ENCODE measurements at places on chromosomes 1 and 21. TPM values are rescaled to one million over a fixed set of nuclear protein-coding genes. Genes with fewer than 3 reads are reported as not detected.

DNA sequence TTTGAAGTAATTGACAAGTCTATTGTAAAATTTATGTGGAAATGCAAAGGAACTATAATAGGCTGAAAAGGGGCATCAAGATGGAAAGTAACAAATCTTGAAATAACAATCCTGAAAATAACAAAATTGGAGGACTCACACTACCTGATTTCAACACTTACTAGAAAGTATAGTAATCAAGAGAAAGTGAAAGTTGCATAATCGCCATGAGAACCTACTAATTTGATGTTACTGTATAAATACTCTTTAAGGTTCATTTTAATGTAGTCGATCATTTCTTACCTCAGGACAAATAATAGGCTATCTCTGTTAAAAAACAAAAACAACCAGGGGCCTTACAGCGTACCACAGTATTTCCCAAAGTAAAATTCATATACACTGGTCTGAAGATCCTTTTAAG is 71.7 kb downstream of the EDEM3 start:
- DNase-seq, result no peak

GRCh38 chr1:209412566-209412965 is 170.9 kb upstream of the CAMK1G start:
- DNase-seq, result no peak

The CBR3 gene
- 2.6 TPM for total RNA-seq

- peak; percentile 34 for DNase-seq
Measured at GRCh38 chr1:110203021-110203661, 7.0 kb upstream of the KCNC4 start.

DNA sequence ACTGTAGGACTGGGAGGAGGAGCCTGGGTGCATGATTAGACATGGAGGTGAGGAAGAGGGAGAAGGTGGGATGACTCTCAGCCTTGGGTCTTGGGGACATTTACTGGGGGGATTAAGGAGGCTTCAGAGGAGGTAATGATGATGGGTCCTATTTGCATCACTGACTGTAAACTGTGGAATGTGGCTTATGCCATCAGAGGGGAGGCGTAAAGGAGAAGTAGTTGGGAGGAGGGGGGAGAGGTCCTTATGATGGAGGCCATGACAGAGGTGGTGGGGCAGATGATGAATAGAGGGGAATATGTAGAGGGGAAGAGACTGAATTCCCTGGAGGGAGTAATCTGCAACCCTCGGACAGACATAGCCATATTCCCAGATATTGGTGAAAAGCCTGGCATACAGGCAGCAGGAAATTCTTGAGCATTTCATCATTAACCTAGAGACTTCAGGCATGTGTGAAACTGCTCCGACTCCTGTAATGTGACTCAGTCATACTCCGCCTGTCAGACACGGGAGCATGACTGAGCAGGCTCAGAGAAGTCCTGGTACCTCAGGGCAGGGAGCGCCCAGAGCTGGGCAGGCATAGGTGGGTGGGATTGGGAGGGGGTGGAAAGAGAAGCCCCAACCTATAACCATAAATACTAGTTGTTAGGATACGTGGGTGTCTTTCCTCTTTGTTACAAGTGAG is 8.0 kb upstream of the LCE5A start:
- DNase-seq, result no peak

The RAD54L gene
- 7.3 TPM for total RNA-seq
